ENCODE measurements at places on chromosomes 2 and 18. TPM values are rescaled to one million over a fixed set of nuclear protein-coding genes. Genes with fewer than 3 reads are reported as not detected.

- H3K4me1 ChIP-seq: peaks cover 17% of the 10 kb centered on the region
- H3K4me3 ChIP-seq: no peak overlapping the region
- DNase-seq: no peak
- no peaks in the 10 kb centered on the region for H3K27me3 ChIP-seq
These were observed 107.7 kb downstream of the ACKR3 start for GRCh38 chr2:236677368-236677767.

RSAD2 gene
- 7.0 TPM for total RNA-seq

- peak; percentile 17 for DNase-seq
- H3K27me3 ChIP-seq: no peaks in the 10 kb centered on the region
- H3K27ac ChIP-seq: no peak overlapping the region
- no peak overlapping the region for H3K4me3 ChIP-seq
These were observed 265.2 kb upstream of the CXCR4 start for GRCh38 chr2:136383167-136383566.

- no peaks in the 10 kb centered on the region for H3K27me3 ChIP-seq
- H3K36me3 ChIP-seq: no peaks in the 10 kb centered on the region
- H3K4me1 ChIP-seq: no peaks in the 10 kb centered on the region
- DNase-seq: no peak
- H3K27ac ChIP-seq: no peak overlapping the region
These were observed 9.2 kb upstream of the HDAC4 start for GRCh38 chr2:239409976-239410375.

GRCh38 chr18:75854808-75855207 is 427.3 kb upstream of the SMIM21 start:
- H3K27me3 ChIP-seq: no peaks in the 10 kb centered on the region
- DNase-seq: peak; percentile 74
- H3K27ac ChIP-seq: no peak overlapping the region

SPOPL gene
- 30.5 TPM for total RNA-seq

- H3K27me3 ChIP-seq: no peaks in the 10 kb centered on the region
- no peak overlapping the region for H3K27ac ChIP-seq
These were observed 35.9 kb downstream of the PTGR3 start for GRCh38 chr18:75173125-75173432.

DNA sequence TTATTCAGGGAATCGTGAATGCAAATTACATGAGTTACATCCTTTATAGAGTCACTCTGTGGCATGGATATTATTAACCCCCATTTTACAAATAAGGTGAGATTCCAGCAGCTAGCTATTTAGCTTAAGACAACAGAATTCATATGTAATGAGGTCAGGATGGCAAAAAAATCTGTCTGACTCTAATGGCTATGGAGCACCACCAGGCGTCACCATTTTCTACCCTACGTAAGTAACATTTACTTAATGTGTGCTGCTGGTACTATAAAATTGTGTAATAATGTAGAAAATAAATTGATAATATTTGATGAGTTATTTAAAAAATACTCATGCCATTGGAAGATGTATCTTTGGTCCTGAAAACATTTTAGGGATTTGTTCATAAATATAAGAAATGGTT is 2040.1 kb upstream of the LRRTM1 start:
- H3K4me3 ChIP-seq: no peak overlapping the region
- H3K27ac ChIP-seq: no peak overlapping the region
- DNase-seq: no peak
- no peaks in the 10 kb centered on the region for H3K36me3 ChIP-seq

CELF4 gene
- total RNA-seq: 1.8 TPM

CDH19 gene
- total RNA-seq: 36.0 TPM

CSRNP3 gene
- 1.8 TPM for total RNA-seq

DNA sequence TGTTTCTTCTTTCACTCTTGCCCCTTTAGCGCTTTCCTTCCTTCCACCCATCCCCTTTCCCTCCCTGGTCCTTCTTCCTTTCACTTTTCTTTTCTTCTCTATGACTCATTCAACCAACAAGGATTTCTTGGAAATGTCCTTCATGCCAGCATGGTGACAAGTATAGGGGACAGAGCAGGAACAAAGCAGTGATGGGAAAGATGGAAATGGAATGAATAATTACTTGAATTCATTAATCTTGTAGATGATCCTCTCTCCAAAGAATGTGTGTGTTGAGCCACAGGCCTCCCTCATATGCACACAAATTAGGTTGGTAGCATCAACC is 1.5 kb downstream of the VAMP5 start:
- no peak for DNase-seq
- no peaks in the 10 kb centered on the region for H3K27me3 ChIP-seq
- H3K4me3 ChIP-seq: peak overlapping the region; percentile 68
- H3K36me3 ChIP-seq: no peaks in the 10 kb centered on the region
- H3K4me1 ChIP-seq: peaks cover 67% of the 10 kb centered on the region

DNA sequence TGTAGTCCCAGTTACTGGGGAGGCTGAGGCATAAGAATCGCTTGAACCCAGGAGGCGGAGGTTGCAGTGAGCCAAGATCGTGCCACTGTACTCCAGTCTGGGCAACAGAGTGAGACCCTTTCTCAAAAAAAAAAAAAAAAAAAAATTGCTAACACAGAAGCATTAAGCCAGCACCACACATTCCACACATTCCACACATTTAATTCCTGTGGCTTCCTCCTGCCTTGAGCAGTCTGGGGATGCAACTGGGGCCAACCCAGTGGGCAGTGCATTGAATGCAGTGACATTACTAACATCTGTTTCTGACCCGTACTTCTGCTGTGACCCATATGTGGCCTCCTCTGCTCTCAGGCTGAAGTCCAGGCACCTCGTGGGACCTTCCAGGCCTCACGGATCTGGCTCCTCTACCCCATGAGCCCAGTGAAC is 107.0 kb downstream of the BCL2L11 start:
- no peak overlapping the region for H3K4me3 ChIP-seq

DNA sequence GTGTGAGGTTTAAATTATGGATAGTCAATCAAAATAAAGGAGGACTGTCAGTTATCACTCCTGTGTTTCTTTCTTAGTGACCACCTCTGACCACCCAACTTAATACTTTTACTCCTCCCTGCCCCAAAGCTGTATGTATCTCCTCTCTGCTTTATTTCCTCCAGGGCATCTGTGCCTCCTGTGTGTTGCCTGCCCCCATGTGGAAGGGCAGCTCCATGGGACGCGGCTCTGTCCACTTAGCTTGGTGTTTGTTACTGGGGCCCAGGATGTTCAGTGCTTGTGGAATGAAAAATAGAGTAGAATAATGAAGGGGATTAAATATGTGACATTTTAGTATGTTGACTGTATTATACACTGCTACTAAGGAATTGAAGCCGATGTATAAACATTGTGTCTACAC is 9.8 kb downstream of the ACP1 start:
- peaks cover 18% of the 10 kb centered on the region for H3K36me3 ChIP-seq
- no peaks in the 10 kb centered on the region for H3K27me3 ChIP-seq
- no peak overlapping the region for H3K4me3 ChIP-seq
- no peak for DNase-seq

INHBB gene
- total RNA-seq: 1.2 TPM

HES6 gene
- 12.0 TPM for total RNA-seq

DNA sequence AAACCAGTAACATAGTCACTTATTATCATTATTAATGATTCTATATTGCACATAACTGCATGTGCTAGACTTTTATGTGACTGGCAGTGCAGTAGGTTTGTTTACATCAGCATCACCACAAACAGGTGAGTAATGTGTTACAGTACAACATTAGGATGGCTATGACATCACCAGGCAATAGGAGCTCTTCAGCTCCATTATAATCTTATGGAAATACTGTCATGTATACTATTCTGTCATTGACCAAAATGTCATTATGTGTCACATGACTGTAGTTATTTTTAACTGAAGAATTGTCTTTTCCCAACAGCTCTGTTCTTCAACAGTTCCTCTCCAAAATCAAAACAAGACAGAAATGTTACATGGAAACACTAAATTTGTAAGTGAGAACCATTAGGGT is 96.3 kb downstream of the C18orf54 start:
- DNase-seq: no peak
- no peaks in the 10 kb centered on the region for H3K27me3 ChIP-seq
- H3K27ac ChIP-seq: no peak overlapping the region
- H3K36me3 ChIP-seq: no peaks in the 10 kb centered on the region
- no peaks in the 10 kb centered on the region for H3K4me1 ChIP-seq

DNA sequence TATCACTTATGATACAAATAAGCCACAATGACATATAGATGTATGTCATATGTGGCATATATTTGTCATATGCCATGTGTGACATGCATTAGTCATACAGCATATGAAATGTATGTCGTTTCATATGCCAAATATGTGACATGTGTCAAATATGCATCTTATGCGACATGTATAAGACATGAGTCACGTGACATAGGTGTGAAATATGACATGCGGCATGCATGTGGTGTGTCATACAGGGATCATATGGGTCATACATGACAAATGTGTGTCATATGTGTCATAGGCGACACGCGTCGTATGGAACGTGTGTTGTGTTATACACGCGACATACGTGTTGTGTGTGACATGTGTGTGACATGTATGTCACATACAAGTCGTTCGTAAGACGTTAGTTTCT is 2154.0 kb upstream of the PIK3C3 start:
- no peak overlapping the region for H3K4me3 ChIP-seq
- no peaks in the 10 kb centered on the region for H3K4me1 ChIP-seq
- no peaks in the 10 kb centered on the region for H3K27me3 ChIP-seq

DNA sequence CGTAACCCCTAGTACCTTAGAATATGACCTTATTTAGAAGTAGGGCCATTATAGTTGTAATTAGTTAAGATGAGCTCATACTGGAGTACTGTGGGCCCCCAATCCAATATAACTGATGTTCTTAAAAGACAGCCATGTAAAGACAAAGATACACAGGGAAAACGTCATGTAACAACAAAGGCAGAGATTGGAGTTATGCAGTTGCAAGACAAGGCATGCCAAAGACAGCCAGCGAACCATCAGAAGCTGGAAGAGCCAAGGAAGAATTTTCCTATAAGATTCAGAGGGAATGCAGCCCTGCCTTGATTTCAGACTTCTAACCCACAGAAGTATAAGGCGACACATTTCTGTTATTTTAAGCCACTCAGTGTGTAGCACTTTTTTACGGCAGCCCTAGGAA is 55.9 kb upstream of the TLK1 start:
- no peaks in the 10 kb centered on the region for H3K36me3 ChIP-seq
- no peak for DNase-seq
- no peaks in the 10 kb centered on the region for H3K4me1 ChIP-seq
- no peak overlapping the region for H3K4me3 ChIP-seq
- H3K27me3 ChIP-seq: no peaks in the 10 kb centered on the region

- H3K4me1 ChIP-seq: no peaks in the 10 kb centered on the region
- H3K27ac ChIP-seq: no peak overlapping the region
- no peaks in the 10 kb centered on the region for H3K36me3 ChIP-seq
- no peaks in the 10 kb centered on the region for H3K27me3 ChIP-seq
These were observed 134.1 kb upstream of the DLGAP1 start for GRCh38 chr18:4589056-4589800.

GRCh38 chr18:77763530-77764145 is 514.0 kb downstream of the GALR1 start:
- DNase-seq: peak; percentile 89
- H3K36me3 ChIP-seq: no peaks in the 10 kb centered on the region
- H3K4me3 ChIP-seq: no peak overlapping the region

DNA sequence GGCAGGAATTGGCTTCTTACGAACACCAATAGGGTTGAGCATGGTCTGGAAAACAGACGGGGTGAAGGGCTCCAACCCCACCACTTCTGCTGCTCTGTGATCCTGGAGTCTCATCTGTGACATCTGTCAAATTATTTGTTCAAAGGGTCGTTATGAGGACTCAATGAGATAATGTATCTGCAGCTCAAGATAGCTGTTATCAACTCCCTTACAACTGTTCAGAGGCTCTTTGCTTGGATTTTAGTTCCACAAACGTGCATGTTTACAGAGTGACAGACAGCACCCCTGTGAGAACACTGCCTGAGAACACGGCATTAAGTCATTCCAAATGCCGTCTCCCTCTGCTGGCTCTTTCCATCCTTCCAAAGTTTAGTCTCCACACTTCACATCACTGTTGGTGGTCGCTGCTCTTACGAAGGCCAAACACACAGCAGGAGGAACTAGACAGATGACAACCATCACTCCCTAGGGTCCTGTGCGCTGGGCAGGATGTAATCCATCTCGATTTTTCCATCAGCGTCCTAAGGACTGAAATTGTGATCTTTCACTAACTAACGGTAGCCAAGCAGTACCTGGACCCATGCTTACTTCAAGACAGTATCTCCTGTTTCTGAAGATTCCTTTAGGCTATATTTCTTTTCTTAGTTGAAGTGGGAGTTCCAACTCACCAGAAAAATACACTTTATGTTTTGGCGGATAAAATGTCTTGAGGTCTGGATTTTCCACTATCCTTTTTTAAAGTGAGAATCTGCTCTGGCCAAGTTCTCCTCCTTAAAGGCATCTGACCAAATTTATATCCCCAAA is 220.3 kb downstream of the ANAPC1 start:
- peak; percentile 89 for DNase-seq
- H3K4me1 ChIP-seq: peaks cover 25% of the 10 kb centered on the region
- no peaks in the 10 kb centered on the region for H3K36me3 ChIP-seq

- H3K36me3 ChIP-seq: peaks cover 37% of the 10 kb centered on the region
- H3K4me1 ChIP-seq: peaks cover 6% of the 10 kb centered on the region
- no peak overlapping the region for H3K27ac ChIP-seq
- DNase-seq: no peak
- H3K27me3 ChIP-seq: no peaks in the 10 kb centered on the region
These were observed 28.2 kb upstream of the NARS1 start for GRCh38 chr18:57649556-57650500.

CYP27C1 gene
- under 0.01 TPM for total RNA-seq

SLC9A2 gene
- 0.17 TPM for total RNA-seq

- peaks cover 13% of the 10 kb centered on the region for H3K4me1 ChIP-seq
- no peak for DNase-seq
- no peaks in the 10 kb centered on the region for H3K27me3 ChIP-seq
- no peak overlapping the region for H3K27ac ChIP-seq
- H3K4me3 ChIP-seq: no peak overlapping the region
- no peaks in the 10 kb centered on the region for H3K36me3 ChIP-seq
These were observed 5.2 kb upstream of the MAP3K2 start for GRCh38 chr2:127392828-127393578.

SPEG gene
- 115 TPM for total RNA-seq

GRCh38 chr2:133871545-133872209 is 303.4 kb upstream of the NCKAP5 start:
- H3K36me3 ChIP-seq: no peaks in the 10 kb centered on the region
- H3K4me3 ChIP-seq: no peak overlapping the region
- no peaks in the 10 kb centered on the region for H3K4me1 ChIP-seq
- no peaks in the 10 kb centered on the region for H3K27me3 ChIP-seq
- no peak for DNase-seq

ARHGAP15 gene
- 13.3 TPM for total RNA-seq

MROH2A gene
- not detected for total RNA-seq

- no peaks in the 10 kb centered on the region for H3K27me3 ChIP-seq
- H3K4me1 ChIP-seq: peaks cover 7% of the 10 kb centered on the region
- no peak for DNase-seq
These were observed 32.3 kb downstream of the STEAP3 start for GRCh38 chr2:119255760-119256581.

GRCh38 chr2:229835596-229836283 is 86.1 kb downstream of the TRIP12 start:
- H3K4me3 ChIP-seq: no peak overlapping the region
- DNase-seq: no peak
- H3K27me3 ChIP-seq: no peaks in the 10 kb centered on the region
- H3K27ac ChIP-seq: no peak overlapping the region
- peaks cover 29% of the 10 kb centered on the region for H3K36me3 ChIP-seq
- H3K4me1 ChIP-seq: peaks cover 4% of the 10 kb centered on the region

GRCh38 chr2:48768669-48769068 is 13.1 kb upstream of the LHCGR start:
- H3K4me1 ChIP-seq: peaks cover 2% of the 10 kb centered on the region
- no peak overlapping the region for H3K27ac ChIP-seq
- no peaks in the 10 kb centered on the region for H3K27me3 ChIP-seq
- no peak overlapping the region for H3K4me3 ChIP-seq
- no peaks in the 10 kb centered on the region for H3K36me3 ChIP-seq
- no peak for DNase-seq

- peaks cover 5% of the 10 kb centered on the region for H3K36me3 ChIP-seq
- peaks cover 12% of the 10 kb centered on the region for H3K4me1 ChIP-seq
- no peak overlapping the region for H3K4me3 ChIP-seq
- no peak overlapping the region for H3K27ac ChIP-seq
These were observed 116.5 kb downstream of the PXDN start for GRCh38 chr2:1627628-1628381.
